ENCODE measurements at places on chromosomes 11 and 22. TPM values are rescaled to one million over a fixed set of nuclear protein-coding genes. Genes with fewer than 3 reads are reported as not detected.

GRCh38 chr11:128906185-128907050, 15.3 kb downstream of the KCNJ5 start:
- H3K27ac ChIP-seq: no peak overlapping the region
- peaks cover 42% of the 10 kb centered on the region for H3K4me1 ChIP-seq
- H3K27me3 ChIP-seq: no peaks in the 10 kb centered on the region
- peak overlapping the region; percentile 62 for H3K4me3 ChIP-seq
- H3K36me3 ChIP-seq: no peaks in the 10 kb centered on the region

DNA sequence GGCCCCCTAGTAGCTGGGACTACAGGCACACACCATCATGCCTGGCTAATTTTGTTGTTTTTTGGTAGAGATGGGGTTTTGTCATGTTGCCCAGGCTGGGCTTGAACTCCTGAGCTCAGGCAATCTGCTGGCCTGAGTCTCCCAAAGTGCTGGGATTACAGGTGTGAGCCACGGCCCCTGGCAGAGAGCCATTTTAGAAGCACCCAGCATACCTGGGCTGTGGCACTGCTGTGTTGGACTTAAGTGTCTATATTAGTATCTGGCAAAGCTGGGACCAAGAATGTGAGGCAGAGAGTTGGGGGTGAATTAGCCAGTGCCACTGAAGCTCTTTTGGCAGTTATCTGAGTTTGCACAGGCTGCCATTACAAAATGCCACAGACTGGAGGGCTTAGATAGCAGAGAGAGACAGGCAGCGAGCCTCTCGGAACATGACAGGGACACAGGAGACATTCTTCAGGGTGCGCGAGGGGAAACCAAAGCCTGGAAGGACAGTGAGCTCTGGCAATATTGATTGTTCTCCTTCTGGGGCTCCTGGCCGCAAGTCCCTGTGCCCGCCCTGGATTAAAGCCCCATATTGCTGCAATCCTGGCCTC, 87.7 kb upstream of the ALX4 start:
- no peak for DNase-seq
- H3K27ac ChIP-seq: no peak overlapping the region
- no peaks in the 10 kb centered on the region for H3K4me1 ChIP-seq
- no peaks in the 10 kb centered on the region for H3K36me3 ChIP-seq

- no peaks in the 10 kb centered on the region for H3K4me1 ChIP-seq
- no peak overlapping the region for H3K27ac ChIP-seq
- H3K36me3 ChIP-seq: no peaks in the 10 kb centered on the region
- no peak for DNase-seq
- H3K27me3 ChIP-seq: no peaks in the 10 kb centered on the region
Observed at GRCh38 chr11:125319649-125320048, 155.1 kb downstream of the PKNOX2 start.

GRCh38 chr11:117646411-117646810, 150.6 kb downstream of the DSCAML1 start:
- DNase-seq: no peak
- H3K4me1 ChIP-seq: no peaks in the 10 kb centered on the region
- H3K27me3 ChIP-seq: no peaks in the 10 kb centered on the region

- no peak for DNase-seq
- no peaks in the 10 kb centered on the region for H3K36me3 ChIP-seq
- no peak overlapping the region for H3K4me3 ChIP-seq
- H3K27ac ChIP-seq: no peak overlapping the region
- H3K4me1 ChIP-seq: no peaks in the 10 kb centered on the region
Observed at GRCh38 chr11:93000511-93001476, 31.3 kb downstream of the MTNR1B start.

DNA sequence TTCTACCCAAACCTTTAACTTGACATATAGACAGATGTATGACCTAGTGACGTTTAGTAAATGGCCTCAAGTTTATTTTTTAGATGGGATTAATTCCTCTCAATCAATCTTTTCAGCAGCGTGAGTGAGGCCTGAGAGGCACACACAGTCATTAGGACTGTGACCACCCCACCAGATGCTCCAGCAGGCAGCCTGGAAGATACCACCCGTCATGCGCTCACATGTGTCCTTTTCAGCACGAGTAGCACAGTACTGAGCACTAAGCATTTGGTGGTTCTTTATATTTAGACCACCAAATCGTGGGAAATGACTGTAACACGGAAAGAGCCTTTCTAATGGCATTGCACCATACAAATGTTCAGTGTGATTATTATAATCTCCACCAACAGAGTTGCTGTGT, 354.6 kb upstream of the DDI1 start:
- H3K27ac ChIP-seq: no peak overlapping the region
- H3K36me3 ChIP-seq: no peaks in the 10 kb centered on the region
- H3K27me3 ChIP-seq: no peaks in the 10 kb centered on the region
- DNase-seq: no peak

DNA sequence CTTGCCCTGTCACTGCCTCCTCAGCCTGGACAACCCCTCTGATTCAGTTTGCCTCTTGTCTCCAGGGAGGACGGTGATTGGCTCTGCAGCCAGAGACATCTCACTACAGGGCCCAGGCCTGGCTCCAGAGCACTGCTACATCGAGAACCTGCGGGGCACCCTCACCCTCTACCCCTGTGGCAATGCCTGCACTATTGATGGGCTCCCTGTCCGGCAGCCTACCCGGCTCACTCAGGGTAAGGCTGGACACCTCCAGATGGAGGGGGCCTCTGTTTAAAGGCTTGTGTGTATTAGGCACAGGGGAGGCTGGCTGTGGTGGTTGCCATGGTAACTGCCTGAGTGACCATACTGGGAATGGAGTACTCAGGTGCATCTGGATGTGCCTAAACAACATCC, 8.6 kb downstream of the PHLDB1 start:
- H3K27ac ChIP-seq: peak overlapping the region; percentile 88
- no peaks in the 10 kb centered on the region for H3K36me3 ChIP-seq
- no peaks in the 10 kb centered on the region for H3K27me3 ChIP-seq

GRCh38 chr11:65501472-65502273, 2.8 kb downstream of the MALAT1 start:
- H3K27me3 ChIP-seq: no peaks in the 10 kb centered on the region
- DNase-seq: no peak
- peaks cover 28% of the 10 kb centered on the region for H3K4me1 ChIP-seq
- peak overlapping the region; percentile 72 for H3K4me3 ChIP-seq

DNA sequence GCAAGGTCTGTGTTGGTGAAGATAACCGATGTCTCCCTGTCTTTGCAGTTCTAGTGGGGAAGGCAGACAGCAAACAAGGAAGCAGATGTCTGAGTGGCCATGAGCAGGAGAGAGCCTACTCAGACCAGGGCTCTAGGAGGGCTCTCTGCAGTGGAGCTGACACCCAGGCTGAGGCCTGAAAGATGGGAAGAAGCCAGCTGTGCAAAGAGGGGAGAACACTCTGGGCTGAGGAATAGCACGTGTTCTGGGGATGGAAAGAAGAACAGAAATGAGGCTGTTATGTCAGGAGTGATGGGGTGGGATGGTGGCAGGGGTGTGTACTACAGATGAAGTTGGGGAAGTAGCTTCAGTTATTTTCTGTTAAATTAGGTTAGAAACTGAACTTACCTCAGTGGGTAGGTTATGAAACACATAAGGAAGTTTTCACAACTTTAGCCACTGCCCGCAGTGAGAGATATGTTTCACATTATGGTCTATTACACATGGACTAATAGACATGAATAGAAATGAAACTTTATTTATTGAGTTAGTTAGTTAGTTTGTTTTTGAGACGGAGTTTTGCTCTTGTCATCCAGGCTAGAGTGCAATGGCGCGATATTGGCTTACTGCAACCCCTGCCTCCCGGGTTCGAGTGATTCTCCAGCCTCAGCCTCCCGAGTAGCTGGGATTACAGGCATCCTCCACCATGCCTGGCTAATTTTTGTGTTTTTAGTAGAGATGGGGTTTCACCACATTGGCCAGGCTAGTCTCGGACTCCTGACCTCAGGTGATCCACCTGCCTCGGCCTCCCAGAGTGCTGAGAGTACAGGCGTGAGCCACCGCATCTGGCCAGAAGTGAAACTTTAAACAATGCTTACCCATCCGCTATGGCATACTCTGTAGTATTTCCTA, 7.8 kb downstream of the DCPS start:
- no peaks in the 10 kb centered on the region for H3K27me3 ChIP-seq
- H3K36me3 ChIP-seq: no peaks in the 10 kb centered on the region
- peaks cover 11% of the 10 kb centered on the region for H3K4me1 ChIP-seq

- H3K4me3 ChIP-seq: peak overlapping the region; percentile 66
- no peaks in the 10 kb centered on the region for H3K27me3 ChIP-seq
- no peaks in the 10 kb centered on the region for H3K36me3 ChIP-seq
- DNase-seq: peak; percentile 79
Observed at GRCh38 chr11:12377824-12378593, 638 bp downstream of the PARVA start.

DNA sequence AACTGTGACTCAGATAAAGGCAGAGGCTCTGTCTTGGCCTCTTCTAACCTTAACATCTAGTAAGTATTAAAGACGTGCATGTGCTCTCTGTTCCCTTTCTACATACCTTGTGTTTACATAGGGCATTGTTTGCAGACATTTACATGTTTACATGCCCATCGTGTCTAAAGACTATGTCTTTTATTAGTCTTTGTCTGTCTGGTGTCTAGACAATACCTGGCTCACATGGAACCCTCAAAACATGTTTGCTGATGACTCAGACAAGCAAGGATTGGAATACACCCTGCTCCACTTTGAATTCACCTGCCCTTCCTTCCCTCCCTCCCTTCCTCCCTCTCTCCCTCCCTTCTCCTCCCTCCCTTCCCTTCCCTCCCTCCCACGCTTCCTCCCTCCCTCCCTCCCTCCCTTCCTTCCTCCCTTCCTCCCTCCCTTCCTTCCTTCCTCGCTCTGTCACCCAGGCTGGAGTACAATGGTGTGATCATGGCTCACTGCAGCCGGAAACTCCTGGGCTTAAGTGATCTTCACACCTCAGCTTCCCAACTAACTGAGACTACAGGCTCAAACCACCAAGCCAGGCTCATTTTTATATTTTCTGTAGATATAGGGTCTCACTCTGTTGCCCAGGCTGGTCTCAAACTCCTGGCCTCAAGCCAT, 23.7 kb upstream of the SORL1-AS1 start:
- no peak overlapping the region for H3K4me3 ChIP-seq
- no peak for DNase-seq
- peaks cover 12% of the 10 kb centered on the region for H3K4me1 ChIP-seq
- H3K27me3 ChIP-seq: no peaks in the 10 kb centered on the region
- no peaks in the 10 kb centered on the region for H3K36me3 ChIP-seq

GRCh38 chr11:105489446-105489845, 120.4 kb upstream of the GRIA4 start:
- H3K27ac ChIP-seq: no peak overlapping the region
- no peaks in the 10 kb centered on the region for H3K4me1 ChIP-seq
- no peak for DNase-seq
- no peak overlapping the region for H3K4me3 ChIP-seq
- no peaks in the 10 kb centered on the region for H3K27me3 ChIP-seq

- no peak for DNase-seq
- H3K36me3 ChIP-seq: no peaks in the 10 kb centered on the region
- H3K4me3 ChIP-seq: no peak overlapping the region
- no peaks in the 10 kb centered on the region for H3K27me3 ChIP-seq
- H3K4me1 ChIP-seq: peaks cover 16% of the 10 kb centered on the region
- no peak overlapping the region for H3K27ac ChIP-seq
Observed at GRCh38 chr11:130151196-130151595, 8.4 kb upstream of the ST14 start.

DNA sequence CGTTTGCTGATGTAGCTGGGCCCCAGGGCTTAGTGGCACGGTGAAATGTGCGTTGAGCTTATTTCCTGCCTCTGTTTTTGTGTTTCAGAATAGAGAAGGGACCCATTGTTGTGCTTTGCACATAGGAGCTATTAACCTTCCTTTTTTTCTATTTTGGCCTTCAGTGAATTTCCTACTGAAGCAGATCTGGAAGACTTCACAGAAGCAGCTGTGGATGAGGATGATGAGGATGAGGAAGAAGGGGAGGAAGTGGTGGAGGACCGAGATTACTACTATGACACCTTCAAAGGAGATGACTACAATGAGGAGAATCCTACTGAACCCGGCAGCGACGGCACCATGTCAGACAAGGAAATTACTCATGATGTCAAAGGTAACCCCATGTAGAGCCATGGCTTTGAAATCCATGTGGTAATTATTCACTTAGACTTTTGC, 37.4 kb upstream of the ST14 start:
- H3K27ac ChIP-seq: peak overlapping the region; percentile 58
- peaks cover 17% of the 10 kb centered on the region for H3K36me3 ChIP-seq
- H3K4me3 ChIP-seq: no peak overlapping the region
- no peaks in the 10 kb centered on the region for H3K27me3 ChIP-seq
- no peak for DNase-seq

Gene DSCAML1
- 0.97 TPM for total RNA-seq

Gene FAM111B
- 3.8 TPM for total RNA-seq

Gene ASRGL1
- total RNA-seq: 44.1 TPM

Gene ALX4
- not detected for total RNA-seq

Gene OR51I1
- total RNA-seq: 0.76 TPM

Gene C11orf21
- total RNA-seq: 20.3 TPM

Gene RAG2
- not detected for total RNA-seq

Gene RFPL3
- total RNA-seq: not detected

Gene BDNF
- 5.4 TPM for total RNA-seq

Data from upper lobe of left lung (tissue), 6 donors.